ENCODE measurements at places on chromosomes 5 and 9.

DNA sequence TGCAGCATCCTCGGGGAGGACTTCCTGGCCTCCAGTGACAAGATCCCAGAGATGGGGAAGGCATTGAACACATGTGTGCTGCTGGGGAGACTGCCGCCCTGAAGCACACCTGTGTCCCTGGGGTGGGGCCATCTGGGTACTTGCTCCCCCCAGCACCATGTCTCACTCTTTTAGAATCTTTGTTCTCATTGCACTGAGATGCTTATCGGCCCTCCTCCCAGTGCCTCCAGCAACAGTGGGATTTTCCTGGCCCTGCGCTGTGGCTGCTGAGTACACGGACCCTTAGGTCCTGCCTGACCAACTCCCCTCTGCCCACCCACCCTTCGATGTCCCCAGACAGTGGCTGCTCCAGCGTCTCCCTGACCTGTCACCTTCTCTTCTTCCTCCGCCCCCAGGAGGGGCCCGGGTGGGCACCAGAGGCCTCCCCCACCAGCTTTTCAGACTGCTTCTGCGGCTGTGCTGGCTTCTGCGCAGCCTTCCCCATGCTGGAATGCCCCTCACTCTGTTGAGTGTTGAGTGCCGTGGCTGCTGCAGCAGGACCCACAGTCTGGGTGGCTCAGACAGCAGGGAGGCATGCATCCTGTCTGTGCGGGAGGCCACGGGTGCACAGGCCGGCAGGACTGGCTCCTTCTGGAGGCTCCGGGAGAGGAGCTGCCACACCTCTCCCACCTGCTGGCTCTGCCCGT lies 145.9 kb upstream of the IRX2 start:
- no peak for DNase-seq

DNA sequence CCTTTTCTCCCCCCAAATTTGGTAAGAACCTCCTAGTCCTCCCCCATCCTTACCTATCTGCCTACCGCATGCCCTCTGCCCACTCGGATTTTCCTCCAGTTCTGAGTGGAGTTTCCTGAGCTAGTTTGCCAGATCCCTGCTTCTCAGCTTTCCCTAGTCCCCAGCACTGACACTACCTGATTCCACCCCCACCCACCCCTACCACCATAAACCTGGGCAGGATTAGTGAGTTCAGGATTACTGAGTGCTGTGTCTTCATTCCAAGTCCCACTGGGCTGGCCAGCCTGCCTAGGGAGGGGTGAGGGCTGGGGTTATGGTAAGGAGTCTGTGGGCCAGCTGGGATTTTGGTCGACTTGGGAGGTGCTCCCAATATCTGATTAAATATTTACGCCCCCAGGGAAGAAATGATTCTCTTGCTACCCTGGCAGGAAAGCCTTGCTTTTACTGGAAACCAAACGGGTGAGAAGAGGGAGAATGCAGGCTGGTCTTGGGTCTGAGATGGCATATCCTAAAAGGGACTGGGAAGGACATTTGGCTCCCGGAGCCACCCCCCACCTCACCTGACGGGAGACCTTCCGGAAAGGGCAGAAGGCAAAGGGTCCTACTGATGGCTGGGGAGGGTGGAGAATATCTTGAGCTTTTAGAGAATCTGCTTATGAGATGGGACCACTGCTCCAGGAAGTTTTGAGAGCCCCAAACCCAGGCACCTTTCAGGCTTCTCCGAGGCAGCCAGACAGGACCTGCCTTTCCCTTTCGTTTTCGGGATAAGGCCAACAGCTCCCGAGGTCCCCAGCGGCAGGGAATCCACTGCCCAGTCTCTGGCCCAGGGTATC lies 3.7 kb downstream of the PITX1 start:
- DNase-seq = no peak

DNA sequence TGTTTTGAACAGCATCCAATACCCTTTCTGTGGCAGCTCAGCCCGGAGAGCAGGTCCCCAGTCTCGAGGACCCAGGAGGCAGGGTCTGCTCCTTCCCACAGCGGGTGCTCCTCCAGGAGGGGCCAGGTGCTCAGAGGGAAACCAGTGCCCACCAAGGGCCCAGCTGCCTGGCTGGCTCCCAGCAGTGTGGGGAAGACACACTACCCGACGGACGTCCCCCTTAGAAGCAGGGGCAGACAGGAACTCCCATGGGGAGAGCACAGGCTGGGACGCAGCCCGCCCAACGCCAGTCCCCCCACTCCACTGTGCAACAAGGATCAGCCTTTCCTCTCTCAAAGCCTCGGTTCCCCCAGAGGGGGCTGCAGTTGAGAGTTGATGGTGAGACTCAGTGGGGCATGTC lies 57.6 kb downstream of the ADAMTS2 start:
- no peak for DNase-seq

GRCh38 chr9:131839281-131840084 lies 99.6 kb upstream of the RAPGEF1 start:
- DNase-seq = no peak

DNA sequence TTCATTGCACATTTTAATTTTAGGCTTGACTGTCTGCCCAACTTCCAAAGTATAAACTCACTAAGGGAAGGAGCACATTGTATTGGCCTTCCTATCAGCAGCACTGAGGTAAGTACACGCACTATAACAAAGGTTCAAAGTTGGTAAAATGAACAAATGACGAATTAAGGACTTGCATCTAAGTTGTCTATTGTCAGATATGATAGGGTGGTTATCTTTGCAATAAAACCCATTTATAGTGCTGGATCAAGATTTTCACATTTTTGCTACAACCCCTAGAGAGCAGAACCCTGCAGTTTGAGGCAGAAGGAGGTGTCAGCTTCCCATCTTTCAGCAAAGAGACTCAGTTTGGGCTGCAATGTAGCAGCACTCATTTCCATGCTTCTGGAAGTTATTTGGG lies 5.1 kb downstream of the HOMER1 start:
- DNase-seq = no peak

DNA sequence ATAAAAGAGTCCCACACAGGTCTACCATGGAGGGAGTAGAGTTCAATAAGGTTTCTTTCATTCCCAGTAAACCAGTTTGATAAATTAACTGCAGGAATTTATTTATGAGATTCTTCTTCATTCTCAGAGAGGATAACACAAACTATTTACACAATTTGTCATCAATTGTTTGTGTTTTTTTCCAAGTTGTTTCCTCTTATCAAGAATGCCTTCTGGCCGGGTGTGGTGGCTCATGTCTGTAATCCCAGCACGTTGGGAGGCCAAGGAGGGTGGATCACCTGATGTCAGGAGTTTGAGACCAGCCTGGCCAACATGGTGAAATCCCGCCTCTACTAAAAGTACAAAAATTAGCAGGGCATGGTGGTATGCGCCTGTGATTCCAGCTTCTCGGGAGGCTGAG lies 216.7 kb downstream of the MLLT3 start:
- no peak for DNase-seq

- no peak for DNase-seq
Observed at GRCh38 chr5:172164769-172165212, 23.2 kb downstream of the STK10 start.

GRCh38 chr5:53739111-53739510 lies 178.7 kb downstream of the NDUFS4 start:
- no peak for DNase-seq

DNA sequence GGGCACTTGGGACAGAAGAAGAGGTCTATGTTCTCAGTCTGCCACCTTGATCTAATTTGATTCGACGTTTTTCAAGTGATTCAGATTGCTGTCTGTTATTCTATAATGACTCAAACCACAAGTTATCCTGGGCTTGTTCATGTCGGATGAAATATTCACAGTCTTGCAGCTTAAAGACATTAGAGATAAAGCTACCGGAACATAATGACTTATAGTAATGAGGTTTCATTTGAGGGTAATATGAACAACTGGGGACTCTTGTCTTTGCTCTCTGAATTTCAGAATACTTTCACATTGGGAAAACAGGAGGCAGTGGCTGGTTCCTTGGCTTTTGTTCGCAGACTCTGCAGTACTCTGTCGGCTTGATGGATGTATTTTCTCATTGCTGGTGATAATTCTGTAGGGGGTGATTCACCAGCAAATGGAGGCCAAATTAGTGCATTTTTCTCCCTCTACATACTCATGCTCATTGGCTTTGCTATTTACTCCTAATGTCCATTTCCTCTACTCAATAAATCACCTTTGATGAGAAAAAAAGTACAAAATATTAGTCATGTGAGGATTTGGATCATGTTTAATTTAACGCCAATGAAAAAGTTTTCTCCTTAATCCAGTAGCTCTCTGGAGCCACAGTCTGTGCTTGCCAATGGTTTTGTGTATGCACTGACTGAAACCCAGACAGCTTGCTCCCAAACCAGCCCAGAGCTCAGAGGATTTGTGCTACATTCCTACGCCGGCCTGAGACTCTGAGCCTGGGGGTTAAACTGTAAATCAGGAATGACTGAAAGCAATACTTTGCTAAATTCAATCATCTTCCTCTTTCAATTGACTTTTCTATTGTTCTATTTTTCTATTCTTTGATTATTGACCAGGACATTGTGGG lies 154.7 kb upstream of the ANKH start:
- DNase-seq = no peak

DNA sequence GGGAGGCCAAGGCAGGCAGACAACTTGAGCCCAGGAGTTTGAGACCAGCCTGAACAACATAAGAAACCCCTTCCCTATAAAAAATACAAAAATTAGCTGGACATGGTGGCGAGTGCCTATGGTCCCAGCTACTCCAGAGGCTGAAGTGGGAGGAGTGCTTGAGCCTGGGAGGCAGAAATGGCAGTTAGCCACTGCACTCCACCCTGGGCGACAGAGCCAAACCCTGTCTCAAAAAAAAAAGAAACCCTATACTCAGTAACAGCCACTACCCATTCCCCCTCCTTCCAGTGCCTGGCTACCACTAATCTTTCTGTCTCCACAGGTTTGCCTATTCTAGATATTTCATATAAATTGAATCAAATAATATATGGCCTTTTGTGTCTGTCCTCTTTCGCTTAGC lies 14.3 kb upstream of the SIL1 start:
- DNase-seq = no peak

GRCh38 chr5:179261301-179262125 lies 83.7 kb downstream of the ADAMTS2 start:
- DNase-seq = no peak

DNA sequence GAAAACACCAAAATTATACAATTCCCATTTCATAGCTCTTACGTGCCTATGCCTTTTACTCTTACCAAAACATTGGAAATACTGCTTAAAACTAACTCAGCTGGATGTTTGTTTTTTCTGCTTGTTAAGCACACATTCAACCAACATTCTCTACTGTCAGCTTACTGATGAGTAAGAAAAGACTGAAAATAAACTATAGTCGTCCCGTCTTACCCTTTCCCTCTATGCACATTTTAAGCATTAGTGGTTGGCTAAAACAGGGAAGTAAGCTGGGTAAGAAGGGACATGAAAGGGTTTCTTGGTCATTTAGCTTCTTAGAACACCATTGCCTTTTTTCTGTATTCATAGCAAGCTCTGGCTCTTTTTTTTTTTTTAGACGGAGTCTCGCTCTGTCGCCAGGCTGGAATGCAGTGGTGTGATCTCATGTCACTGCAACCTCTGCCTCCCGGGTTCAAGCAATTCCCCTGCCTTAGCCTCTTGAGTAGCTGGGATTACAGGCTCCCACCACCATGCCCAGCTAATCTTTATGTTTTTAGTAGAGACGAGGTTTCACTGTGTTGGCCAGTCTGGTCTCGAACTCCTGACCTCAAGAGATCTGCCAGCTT lies 232.1 kb upstream of the PCSK5 start:
- no peak for DNase-seq

DNA sequence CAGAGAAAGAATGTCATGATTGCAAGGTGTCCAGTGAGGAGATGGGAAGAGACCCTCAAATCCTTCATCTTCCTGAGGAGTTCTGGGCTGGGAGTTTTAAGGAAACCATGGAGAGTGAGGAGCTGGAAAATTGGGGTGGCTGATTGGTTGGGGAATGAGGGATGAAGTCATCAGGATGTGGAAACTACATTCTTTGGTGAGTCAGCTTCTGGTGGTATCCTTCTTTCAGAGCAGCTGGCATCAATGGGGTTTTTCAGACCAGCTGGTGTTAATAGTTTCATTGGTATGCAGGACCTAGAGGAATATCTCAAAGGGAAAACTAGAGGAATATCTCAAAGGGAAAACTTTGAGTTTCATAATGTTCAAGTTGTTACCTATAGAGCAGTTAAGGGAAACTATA lies 45.2 kb downstream of the RNF180 start:
- no peak for DNase-seq

DNA sequence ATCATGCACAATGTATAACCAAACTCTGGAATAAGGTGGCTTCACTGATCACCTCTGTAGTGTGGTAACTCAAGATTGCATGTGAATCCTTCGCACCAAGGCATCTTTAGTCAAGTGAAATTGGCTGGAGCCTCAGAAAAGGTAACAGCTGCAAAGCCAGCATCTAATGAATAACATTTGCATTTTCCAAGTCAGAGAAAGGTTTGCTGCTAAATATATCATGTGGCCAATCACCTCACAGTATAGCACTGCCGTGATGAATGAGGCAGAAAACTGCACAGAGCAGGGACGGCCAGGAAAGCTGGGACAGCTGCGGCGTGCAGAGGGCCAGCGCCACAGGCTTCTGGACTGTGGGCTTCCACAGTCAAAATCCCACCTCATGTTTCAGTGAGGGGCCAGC lies 18.5 kb downstream of the MRPS27 start:
- no peak for DNase-seq

- no peak for DNase-seq
Observed at GRCh38 chr9:115976781-115977180, 176.8 kb upstream of the PAPPA start.
